Calu3 (cell line): ENCODE measurements at places on chromosomes 12 and 14. TPM values are rescaled to one million over a fixed set of nuclear protein-coding genes. Genes with fewer than 3 reads are reported as not detected.

Gene RPAP3
- total RNA-seq, result 29.7 and 33.5 TPM in 2 replicates

Gene TRIM9
- total RNA-seq, result 1.6 TPM in 2 replicates

DNA sequence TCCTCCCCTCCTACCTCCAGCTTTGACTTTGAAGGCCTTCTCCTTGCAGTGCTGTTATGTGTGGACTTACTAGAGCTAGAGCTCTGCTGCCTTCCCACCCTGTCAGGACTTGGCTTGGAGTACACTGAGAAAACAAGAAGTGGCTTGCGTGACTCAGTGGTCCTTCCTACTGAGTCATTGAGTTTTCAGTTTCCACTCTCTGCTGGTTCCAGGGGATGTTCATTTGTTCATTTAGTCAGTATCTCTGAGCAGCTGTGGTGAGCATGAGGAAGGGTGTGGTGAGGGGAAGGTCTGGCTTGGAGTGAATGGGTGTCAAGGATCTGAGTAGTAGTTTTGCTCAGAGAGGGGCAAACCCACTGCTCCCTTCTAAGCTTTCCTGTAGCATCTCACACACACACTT is 17.2 kb upstream of the ELK3 start:
- no peak for DNase-seq

GRCh38 chr12:26197832-26198231 is 2.5 kb downstream of the SSPN start:
- no peak for DNase-seq

Gene LHX5
- total RNA-seq, result not detected in 2 replicates

Gene NKX2-1
- not detected in 2 replicates for total RNA-seq

- no peak for DNase-seq
Observed at GRCh38 chr14:63508033-63508432, 35.1 kb downstream of the PPP2R5E start.

Gene TESPA1
- not detected in 2 replicates for total RNA-seq

DNA sequence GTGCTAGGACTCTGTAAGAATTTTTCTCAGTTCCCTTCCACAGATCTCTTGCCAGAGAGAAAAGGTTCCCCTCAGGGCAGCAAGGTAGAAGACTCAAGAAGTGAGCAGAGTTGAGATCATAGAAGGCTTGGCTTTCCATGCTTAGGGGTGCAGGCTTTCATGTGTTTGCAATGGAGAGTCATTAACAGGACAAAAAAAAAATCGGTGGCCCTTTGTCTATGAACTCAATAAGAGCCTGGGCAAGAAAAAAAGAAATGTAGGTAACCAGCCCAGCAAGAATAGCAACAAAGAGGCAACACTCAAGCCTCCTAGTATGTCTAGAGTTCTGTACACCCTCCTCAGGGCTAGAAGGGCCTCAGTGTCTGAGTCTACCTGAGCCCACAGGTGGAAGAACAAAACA is 23.4 kb upstream of the LRP6 start:
- DNase-seq, result no peak

Gene GPRC5D
- total RNA-seq, result not detected in 2 replicates

Gene KCNH3
- 0.59 and 2.8 TPM in 2 replicates for total RNA-seq

GRCh38 chr12:40945772-40946171 is 242.3 kb upstream of the PDZRN4 start:
- DNase-seq, result no peak

GRCh38 chr12:27012982-27013255 is 1.3 kb downstream of the TM7SF3 start:
- DNase-seq, result no peak

- no peak for DNase-seq
Observed at GRCh38 chr14:103061482-103061976, 4.2 kb upstream of the CDC42BPB start.

- DNase-seq, result no peak
Observed at GRCh38 chr12:105091476-105092206, 7.4 kb upstream of the ALDH1L2 start.

DNA sequence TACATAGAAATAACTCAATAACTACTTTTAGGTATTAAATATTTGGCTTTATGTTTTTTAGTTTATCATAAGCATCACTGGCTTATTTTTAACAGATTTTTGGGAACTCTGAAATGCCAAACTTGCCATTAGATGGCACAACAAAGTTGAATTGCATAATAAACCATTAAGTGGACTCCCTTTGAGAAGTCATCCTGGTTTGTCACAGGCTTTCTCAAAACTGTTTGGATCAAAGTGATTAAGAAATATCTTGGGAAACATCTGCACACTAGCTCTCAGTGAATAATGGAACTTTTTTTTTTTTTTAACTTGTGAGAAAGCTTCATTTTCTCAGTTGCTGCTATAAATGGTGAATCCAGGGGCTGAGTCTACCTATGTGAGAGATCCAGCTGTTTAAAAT is 4.3 kb downstream of the SLC16A7 start:
- no peak for DNase-seq

DNA sequence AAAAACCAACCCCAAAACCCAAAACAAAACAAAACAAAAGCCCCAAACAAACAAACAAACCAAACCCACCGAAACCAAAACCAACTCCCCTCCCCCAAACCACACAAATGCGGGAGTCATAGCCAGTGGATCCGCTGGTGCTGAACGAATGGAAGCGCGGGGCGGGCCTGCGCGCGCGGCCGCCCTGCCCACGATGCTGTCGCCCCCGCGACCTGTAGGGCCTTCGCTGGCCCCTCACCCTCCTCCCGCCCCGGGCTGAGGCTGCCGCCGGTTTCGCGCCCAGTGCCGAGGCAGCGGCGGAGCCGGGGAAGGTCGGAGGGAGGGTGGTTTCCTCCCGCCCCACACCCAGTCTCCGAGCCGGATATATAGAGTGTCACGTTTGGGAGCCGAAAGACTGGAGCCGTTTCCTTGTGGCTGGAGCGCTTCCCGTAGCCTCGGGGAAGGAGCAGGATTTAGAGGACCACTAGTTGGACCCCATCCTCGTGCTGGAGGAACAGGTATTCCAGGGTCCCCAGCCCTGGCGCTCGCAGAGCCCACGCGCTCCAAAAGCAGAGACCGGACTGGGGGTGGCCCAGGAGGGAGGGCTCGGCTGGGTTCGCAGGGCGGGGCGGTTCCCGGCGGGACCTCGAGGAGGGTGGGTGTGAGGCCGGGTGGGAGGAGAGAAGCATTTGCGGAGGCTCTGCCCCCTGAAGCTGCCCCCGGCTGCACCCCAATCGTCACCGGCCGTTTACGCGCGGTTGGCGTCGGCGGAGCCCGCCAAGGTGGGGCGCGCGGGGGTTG is at the start of gene FAR2:
Gene FAR2, plus strand, starts transcription at position 368 of the 780 bp plus-strand sequence. CDS start 121,172 bp downstream, outside the sequence.
- DNase-seq, result peak; percentile 76

DNA sequence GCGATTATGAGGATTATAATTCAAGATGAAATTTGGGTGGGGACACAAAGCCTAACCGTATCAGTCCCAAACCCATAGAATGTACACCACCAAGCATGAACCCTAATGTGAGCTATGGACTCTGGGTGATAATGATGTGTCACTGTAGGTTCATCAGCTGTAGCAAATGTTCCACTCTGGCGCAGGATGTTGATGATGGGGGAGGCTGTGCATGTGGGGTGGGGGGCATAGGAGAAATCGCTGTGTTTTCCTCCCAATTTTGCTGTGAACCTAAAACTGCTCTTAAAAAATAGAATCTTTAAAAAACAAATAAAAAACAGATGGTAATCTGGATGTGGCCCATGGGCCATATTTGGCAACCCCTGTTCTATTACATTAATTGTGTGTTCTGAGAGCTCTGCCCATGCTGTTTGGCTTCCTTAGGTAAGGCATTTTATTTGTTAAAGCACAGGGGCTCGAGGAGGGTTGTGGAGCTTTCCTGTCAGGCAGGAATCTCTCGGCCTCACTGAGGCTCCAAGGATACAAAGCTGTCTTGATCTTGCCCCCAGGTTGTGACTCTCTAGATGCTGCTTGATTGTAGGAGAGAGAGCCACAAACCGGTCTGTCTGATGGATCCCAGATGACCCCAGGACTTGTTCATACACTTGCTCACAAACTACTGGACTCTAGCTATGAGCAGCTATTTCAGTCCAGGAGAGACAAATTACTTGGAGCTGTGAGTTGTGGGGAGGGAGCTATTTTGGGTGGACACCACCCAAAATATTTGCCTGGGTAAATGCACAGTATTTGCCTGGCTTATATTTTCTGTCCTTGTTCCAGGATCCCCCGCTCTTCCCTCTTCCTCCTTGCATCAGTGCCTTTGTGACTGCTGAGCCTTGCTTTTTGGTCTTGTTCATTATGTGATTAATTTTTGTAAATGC is 340.2 kb downstream of the MED13L start:
- DNase-seq, result no peak
